ENCODE measurements at places on chromosomes 7 and 10. TPM values are rescaled to one million over a fixed set of nuclear protein-coding genes. Genes with fewer than 3 reads are reported as not detected.

The RHOBTB1 gene
- 21.5 TPM for total RNA-seq

The PRPS1L1 gene
- total RNA-seq, result not detected

The NODAL gene
- total RNA-seq, result not detected

The SPDYE8 gene
- total RNA-seq, result not detected

DNA sequence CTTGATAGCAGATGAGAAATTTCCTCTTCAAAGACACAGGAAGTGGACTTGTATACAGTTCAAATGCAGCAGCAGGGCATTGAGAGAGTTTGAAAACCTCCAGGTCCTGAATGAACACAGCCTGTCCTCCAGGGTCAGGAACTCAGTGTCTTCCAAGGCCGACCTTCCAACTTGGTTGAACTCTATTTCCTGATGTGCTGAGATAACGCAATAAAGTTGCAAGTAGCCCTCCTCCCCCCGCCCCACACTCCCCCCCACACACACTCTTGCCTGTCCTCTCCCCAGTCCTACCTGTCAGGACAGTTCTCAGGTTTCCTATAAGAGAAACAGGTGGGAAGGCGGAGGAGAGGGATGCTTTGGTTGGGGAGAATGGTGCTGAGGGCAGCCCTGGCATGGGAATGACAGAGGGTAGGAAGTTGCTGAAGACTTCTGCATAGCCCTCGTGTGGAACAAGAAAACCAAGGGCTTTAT, 90.0 kb downstream of the CCDC71L start:
- peaks cover 6% of the 10 kb centered on the region for H3K4me1 ChIP-seq
- H3K27ac ChIP-seq, result no peak overlapping the region
- DNase-seq, result no peak
- no peaks in the 10 kb centered on the region for H3K36me3 ChIP-seq
- no peak overlapping the region for H3K4me3 ChIP-seq

DNA sequence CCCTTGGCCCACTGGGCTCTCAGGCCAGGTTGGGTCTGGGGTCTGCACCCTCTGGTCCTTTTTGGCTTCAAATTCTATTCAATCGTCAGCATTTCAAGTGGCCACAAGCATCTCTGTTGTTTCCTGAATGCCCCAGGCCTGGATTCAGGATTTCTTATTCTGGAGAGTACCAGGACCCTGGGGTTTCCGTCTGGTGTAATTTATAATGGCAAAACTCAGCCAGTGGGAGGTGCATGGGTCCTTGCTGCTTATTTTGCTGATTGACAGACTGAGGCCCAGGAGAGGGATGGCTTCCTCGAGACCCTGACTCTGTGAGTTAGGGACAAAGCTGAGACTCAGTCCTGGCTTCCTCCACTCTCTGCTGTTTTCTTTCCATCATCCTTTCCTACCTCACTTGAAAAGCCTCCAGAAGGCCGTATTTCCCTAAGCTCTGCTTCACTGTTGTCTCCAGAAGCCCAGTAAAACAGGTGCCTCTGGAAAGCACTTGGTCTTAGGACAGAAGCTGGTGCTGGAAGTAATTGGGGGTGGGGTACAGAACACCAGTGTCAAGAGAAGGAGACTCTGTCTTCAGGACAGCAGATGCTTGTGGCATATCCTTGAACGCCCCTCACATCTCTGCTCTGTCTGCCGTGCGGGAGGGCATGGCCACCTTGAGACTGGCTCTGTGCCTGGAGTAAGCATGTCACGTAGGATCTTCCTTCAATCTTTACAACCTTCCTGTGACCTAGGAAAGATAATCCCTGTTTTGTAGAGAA, 39.4 kb upstream of the SH2D4B start:
- no peak overlapping the region for H3K27ac ChIP-seq
- no peaks in the 10 kb centered on the region for H3K36me3 ChIP-seq
- H3K27me3 ChIP-seq, result no peaks in the 10 kb centered on the region
- no peak for DNase-seq
- H3K4me1 ChIP-seq, result peaks cover 32% of the 10 kb centered on the region
